ENCODE measurements at places on chromosomes 1 and 21. TPM values are rescaled to one million over a fixed set of nuclear protein-coding genes. Genes with fewer than 3 reads are reported as not detected.
A peak's percentile ranks its signal among the peaks of the same experiment; 100 is the strongest.

OR2T11 gene
- not detected for total RNA-seq

OR2T2 gene
- total RNA-seq, result not detected

DNA sequence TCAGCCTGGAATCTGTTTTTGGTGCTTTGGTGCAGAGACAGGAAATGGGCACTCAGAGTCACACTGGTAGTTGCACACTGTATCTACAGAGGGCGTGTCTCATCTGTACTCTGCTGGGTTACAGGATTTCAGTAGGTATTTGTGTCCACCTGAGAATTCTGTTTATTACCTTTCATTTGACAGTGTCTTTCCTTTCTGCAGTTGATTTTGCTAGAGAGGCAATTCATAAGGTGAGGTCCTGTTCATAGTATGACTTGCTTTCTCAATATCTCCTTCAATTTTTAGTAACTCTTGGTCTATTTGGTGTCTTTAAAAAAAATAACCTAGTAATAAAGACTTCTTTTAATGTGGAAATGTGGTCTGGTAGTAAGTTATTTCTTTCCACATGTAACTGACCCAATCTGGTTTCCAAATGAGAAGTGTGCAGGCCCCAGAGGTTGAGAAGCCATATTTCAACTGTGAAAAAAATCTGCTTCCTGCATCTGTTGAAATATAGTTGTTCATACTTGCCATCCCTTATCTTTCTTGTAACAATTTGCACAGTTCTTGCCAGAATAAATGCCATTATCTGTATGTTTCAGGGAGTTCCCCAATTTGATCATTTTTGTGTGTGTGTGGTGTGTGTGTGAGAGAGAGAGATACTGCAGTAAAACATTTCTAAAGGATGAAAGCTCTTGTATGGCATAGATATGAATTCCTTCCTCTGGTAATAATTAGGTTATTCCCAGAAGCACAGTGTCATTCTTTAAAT is 78.4 kb upstream of the DNAJC6 start:
- DNase-seq, result no peak

GRCh38 chr1:8026153-8026975 is at the start of gene ERRFI1:
Gene ERRFI1, minus strand, starts transcription at chr1:8026309. Its CDS starts 10,690 bp downstream, at chr1:8015619.
- DNase-seq, result peak; percentile 98

GRCh38 chr1:54064299-54064698 is 10.9 kb downstream of the TCEANC2 start:
- DNase-seq, result no peak

Measured in neural progenitor cell (in vitro differentiated cells).